ENCODE measurements at places on chromosomes 3 and 15.

GRCh38 chr15:90903733-90904536 is 833 bp downstream of the MAN2A2 start:
- no peak for DNase-seq

DNA sequence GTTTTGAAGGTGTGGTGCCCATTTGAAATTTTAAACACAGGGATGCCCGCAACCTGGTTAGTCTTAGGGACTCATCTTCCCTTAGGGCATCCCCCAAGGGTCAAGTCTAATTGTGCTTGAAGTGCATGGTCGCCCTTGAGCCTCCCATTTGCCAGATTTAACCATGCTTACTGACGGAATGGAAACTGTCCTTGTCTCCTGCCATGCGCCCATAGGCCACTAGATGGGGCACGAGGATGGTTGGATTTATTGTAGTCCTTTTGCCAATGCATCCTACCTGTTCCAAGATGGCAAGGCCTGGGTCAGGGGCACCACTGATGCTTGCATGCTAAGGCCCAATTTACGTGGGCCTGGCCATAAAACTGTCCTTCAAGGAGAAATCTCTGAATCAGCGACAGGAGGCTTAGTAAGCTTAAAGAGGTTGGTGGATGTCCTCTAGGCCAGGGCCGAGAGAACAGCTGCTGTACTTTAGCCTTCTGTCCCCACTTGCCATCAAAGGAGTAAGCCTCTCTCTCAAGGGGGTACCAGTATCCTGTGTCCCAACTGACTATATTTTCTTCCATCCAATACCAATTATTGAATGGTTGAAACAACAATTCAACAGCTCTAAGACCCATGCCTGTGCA is 355.4 kb downstream of the OTOL1 start:
- DNase-seq = no peak

DNA sequence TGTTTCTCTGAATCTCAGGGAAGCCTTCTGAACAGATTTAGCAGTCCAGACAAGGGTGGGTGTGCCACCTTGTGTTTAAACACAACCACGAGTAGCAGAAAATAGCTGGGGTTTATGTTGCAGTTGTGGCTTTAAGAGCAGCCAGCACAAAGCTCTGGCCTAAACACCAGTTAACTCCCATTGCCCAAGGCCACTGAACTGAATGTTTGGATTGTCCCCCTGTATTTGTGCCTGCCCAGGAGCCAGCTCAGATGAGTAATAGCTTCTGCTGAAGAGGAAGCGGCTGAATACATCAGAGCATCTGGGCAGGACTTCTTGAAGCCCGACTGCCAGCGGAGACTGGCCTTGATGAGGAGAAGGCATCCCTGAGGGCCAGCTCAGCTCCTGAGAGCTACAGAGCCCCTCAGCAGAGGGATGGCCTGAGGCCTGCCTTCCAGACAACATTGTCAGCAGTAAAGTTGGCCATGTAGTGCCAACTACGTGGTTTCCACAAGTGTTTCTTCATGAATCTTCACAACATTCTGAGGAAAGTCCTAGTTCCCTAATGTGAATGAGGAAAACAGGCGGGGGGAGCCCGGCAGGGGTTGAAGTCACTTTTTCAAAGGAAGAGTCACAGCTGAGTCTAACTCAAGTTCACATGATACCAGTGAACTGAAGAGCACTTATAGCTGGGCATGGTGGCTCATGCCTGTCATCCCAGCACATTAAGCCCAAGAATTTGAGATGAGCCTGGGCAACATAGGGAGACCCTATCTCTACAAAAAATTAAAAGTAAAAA is 65.8 kb upstream of the ZBTB38 start:
- DNase-seq = peak; percentile 26

DNA sequence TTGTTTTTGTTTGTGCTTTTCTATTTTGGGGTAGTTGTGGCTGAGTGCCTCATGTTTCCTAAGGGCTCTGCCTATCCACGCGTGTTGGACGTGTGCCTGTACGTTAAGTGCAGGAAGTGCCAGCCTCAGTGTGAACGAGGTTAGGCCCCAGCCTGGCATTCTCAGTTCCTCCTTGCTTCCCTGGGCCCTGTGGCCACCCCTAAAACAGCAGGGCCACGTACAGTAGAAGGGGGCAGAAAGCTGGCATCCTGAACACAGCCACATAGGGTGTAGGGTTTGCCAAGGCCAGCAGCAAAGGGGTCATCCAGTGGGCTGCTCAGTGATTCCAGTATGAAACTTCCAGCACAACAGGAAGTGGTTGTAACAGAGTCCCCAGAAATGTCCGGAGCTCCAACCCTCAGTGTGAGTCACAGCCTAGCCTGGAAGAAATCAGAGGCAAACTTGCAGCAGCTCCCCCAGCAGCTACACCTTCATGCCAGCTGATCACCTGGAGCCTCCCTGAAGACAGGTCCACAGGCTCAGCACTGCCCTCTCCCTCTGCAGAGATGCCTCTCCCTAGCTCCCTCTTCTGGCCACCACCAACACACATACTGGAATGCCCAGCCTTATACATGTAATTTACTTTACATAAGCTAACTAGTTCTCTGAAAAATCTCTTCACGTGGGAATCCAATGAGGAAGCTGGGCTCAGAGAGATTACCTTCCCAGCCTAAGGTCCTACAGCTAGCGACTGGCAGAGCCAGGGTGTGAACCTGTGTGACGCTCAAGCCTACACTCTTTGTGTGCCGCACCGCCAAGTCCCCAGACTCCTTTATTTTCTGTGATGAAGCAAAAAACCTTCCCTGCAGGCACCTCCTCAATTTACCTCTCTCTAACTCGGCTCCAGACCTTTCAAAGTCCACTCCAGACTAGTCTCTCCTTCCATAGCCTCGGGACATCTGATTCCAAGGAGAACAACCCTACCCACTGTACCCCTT is 26.6 kb downstream of the ILDR1 start:
- DNase-seq = peak; percentile 7

DNA sequence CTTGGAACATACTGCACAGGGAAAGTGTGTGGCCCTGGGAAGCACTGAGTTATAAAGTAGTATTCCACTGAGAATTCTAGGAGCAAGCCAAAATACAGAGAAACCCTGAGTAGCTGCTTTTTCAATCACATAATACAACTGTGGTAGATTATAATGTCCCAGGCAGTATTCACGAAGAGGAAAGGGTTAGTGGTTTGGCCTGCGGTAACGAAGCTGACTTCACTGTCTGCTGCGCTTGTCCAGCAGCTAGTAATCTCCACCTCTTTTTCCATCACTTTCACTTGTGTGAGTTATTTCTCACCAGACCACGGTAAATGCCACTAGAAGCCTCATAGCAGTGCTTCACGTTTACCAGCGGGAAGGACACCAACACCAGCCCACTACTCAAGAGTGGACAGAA is 34.4 kb downstream of the RPL39L start:
- no peak for DNase-seq

DNA sequence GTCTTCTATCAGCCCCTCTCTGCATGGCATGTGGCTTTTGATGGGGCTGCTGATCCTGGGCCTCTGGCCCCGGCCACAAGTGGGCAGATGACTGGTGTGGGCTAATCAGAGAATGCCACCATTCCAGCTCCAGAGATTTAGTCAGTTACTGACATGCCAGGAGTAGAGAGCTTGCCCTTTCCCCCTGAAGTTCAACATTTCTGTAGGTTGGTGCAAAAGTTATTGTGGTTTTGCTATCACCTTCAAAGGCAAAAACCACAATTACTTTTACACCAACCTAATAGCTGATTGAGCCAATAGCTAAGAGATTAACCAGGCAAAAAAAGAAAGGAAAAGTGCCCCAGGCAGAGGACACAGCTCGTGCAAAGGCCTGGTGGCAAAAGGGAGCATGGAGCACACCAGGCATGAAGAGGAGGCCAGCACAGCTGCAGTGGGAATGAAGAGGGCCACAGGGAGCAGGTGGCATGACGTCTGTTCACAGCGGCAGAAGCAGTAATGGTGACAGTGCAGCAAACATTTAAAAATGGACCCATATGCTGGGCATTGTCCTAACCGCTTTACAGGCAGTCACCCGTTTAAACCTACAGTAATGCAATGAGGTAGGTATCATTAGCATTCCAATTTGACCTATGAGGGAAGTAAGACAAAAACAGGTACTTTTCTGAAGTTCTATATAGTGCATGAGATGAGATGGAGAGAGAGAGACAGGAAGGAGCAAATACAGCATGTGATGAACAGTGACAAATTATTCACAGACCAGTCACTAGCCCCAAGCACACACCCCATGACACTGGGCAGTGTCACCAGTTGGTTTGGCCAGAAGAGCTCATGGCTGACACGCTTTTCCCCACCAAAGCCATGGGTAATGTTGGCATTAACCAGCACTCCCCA is 373.0 kb upstream of the PROK2 start:
- no peak for DNase-seq

- no peak for DNase-seq
Observed at GRCh38 chr3:48504051-48504946, at the start of gene SHISA5. SHISA5 (minus strand) TSS chr3:48504174; CDS start chr3:48504094, 80 bp downstream.

- DNase-seq = no peak
Observed at GRCh38 chr3:45126730-45127129, 19.4 kb downstream of the CDCP1 start.

DNA sequence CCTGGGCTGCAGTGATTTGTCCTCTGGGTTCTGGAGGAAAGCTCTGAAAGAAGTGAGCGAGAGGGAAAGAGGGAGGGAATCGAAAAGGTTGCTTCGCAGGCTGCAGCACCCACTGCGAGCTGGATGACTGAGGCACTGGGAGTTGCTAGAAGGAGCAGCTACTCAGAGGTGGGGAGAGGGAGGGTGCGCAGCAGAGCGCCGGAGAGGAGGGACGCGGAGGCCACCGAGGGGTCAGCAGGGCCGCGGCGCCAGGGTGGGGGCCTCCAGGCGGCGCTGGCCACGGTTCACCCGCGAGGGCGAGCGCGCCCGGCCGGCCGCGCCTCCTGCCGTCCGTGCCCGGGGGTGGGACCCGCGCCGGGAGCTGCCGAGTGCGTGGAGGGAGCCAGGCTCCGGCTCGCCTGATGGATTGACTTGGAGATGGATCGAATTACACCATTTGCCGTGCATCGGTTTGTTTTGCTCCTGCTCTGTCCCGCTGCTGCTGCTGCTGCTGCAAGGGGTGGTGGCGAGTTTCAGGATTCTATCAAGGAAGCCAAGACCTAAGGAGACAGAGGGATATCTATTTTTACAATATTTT is at the start of gene SEMA6D:
Gene SEMA6D, plus strand, starts transcription at position 470 of the 577 bp plus-strand sequence. CDS start 42,294 bp downstream, outside the sequence.
- peak; percentile 21 for DNase-seq

DNA sequence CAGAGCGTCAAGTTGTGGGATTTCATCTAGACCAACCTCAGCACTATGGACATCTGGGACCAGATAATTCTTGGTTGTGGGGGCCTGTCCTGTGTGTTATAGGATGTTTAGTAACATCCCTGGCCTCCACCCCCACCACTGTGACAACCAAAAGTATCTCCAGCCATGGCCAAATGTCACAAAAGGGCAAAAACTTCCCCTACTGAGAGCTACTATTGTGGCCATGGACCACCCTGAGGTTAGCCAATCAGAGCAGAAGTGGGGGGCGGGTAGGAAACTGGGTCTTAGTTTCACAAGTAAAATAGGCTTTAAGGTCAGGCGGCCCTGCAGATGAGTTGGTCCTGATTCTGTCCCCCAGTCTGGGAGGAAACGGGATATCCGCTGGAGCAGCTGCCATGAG is 25.4 kb downstream of the KIF7 start:
- no peak for DNase-seq

All from AG04449 (cell line).